ENCODE measurements at places on chromosomes 6 and 20.

- no peak for DNase-seq
Observed at GRCh38 chr20:41367393-41367695, 726 bp upstream of the EMILIN3 start.

DNA sequence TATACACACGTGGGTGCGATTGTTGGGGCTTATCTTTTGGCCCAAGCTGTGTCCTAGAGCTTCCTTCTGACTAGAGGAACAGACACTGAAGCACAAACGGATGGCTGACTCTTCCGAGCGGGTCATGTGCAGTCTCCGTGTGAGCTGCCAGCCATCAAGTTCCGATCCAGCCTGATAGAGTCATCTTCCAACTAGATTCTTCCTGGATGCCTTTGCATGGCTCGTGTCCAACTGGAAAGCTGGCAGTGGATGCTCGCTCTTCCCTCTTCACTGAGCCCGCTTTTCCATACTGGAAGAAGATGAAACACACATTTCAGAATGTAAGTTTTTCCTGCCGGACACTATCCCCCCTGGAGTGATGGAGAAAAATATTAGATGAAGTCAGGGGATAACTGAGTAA is 148.1 kb downstream of the SCML4 start:
- no peak for DNase-seq

- DNase-seq = no peak
Observed at GRCh38 chr6:24702720-24703282, 16.2 kb downstream of the C6orf62 start.

GRCh38 chr6:17628873-17629272 is 28.8 kb downstream of the FAM8A1 start:
- DNase-seq = no peak

GRCh38 chr20:50456452-50457324 is 53.5 kb upstream of the PTPN1 start:
- no peak for DNase-seq

- no peak for DNase-seq
Observed at GRCh38 chr20:6302041-6302440, 179.2 kb upstream of the FERMT1 start.

GRCh38 chr6:47379328-47379727 is 69.6 kb upstream of the TNFRSF21 start:
- DNase-seq = no peak

DNA sequence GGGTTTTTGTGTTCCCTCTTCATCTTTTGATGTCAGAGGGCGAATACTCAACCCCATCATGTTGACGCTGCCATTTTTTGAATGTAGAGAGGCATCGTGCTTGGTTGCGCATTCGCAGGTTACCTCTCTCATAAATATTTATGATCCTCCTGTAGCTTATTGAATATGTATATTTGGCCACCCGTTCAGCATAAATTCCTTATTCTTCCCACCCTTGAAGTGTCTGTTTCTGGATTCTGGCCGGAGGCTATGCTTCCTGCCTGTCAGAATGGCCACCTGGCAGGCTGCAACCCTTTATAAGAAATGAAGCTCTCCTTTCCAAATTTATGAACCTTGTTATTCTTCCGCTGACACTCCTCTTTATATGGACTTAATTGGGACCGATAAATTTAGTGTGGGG is 40.9 kb downstream of the FAM50B start:
- no peak for DNase-seq

- no peak for DNase-seq
Observed at GRCh38 chr20:24640276-24640675, 170.8 kb downstream of the SYNDIG1 start.

All from stimulated activated naive CD4-positive, alpha-beta T cell (primary cell).